SHP77 treated with DMSO at 0.1 percent for 48 hours (cell line): ENCODE measurements at places on chromosomes 7 and 10.

- DNase-seq = no peak
These were observed 56.0 kb downstream of the UBE2H start for GRCh38 chr7:129896568-129897382.

- DNase-seq = no peak
These were observed 296.0 kb upstream of the SP4 start for GRCh38 chr7:21131897-21132296.

DNA sequence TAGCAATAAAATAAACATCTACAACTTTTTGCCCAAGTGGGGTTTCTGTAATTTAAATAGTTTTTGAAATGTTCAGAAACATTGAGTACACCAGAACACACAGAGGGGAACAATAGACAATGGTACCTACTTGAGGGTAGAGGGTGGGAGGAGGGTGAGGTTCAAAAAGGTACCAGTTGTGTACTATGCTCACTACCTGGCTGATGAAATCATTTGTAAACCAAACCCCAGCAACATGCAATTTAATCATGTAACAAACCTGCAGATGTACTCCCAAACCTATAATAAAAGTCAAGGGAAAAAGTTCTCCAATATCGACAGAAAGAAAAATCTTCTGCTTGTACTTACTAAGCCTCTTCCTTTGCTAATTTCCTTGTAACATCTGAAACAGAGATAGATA lies 4.2 kb upstream of the TES start:
- DNase-seq = no peak

DNA sequence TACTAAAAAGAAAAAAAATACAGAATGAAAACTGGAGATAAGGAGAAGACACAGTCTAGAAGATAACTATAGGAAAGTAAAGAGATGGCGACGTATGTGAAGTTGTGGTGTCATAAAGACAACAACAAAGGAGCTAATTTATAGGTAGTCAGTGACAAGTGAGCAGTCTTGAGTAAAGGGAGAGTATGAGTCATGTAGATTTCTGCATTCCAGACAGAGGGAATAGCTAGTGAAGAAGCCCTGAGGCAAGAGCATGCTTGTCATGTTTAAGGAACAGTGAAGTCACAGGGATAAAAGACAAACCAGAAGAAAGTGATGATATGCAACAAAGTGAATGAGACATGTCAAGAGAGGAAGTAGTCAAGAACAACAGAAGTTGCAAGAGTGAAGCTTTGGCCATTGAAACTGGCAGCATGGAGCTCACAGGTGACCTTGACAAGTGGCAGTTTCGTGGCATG lies 2.3 kb upstream of the MIOS start:
- no peak for DNase-seq

DNA sequence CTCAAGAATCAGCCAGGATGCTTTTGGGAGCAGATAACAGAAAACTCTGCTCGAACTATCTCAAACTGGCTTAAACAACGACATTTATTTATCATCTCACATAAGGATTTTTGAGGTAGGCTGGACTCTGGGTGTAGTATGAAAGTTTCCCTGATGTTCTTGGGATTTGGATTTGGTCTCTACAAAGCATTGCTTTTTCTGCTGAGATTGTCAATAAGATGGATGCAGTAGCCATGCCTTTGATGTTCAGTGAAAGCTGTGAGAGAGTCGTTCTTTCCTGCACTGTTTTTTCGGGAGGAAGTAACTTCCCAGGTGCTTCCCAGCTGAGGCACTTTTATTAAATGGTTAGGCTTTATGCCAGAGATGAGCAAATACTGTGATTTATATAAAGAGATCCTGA lies 181.1 kb downstream of the PRKG1 start:
- no peak for DNase-seq

DNA sequence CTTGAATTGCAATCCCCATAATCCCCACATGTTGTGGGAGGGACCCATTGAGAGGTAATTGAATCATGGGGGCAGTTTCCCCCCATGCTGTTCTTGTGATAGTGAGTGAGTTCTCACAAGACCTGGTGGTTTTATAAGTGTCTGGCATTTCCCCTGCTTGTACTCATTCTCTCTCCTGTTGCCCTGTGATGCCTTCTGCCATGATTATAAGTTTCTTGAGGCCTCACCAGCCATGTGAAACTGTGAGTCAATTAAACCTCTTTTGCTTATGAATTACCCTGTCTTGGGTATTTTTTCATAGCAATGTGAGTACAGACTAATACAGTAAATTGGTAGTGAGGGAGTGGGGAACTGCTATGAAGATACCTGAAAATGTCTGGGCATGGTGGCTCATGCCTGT lies 65.0 kb downstream of the ANKRD7 start:
- no peak for DNase-seq

GRCh38 chr10:72123616-72124015 lies 35.3 kb upstream of the SPOCK2 start:
- DNase-seq = no peak

GRCh38 chr7:128006550-128007302 lies 24.5 kb downstream of the LRRC4 start:
- no peak for DNase-seq

DNA sequence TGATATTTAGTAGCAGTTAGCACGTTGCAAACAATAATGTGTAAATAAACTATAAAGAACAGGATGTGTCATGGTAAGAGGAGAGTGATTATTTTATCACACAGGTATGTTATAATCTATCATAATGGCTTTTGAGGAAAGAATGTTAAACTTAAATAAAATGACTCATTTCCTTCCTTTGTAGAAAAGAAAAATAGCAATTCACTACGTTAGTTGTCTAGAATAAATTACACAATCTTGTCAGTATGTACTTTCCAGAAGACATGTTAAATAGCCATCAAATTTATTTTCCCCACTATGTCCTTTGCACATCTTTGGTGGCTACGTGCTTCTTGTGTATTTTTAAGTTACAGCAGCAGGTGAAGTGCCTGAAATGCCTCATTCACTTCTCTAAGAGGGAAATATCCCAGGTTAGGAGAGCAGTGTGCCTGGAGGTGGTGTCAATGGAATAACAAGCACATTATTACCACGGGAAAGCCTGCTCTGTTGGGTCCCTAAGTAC lies 133.8 kb downstream of the SEMA3A start:
- DNase-seq = no peak

DNA sequence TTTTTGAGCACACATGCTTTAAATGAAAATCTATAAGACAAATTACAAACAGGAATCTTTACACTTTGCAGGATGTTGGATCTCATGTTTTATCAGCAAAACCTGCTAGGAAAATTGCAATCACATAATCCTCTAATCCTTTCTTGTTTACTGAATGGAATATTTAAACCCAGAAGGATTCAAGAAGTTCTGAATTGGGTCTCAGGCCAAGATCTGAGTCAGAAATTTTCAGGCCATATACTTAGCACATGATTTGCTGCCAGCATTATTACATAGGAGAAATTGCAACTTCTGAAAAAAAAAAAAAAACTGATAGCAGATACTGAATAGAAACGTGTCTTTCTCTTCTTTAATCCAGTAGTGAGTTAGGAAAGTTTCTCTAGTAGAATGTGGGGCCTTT lies 1005.3 kb upstream of the POT1 start:
- no peak for DNase-seq

- DNase-seq = no peak
These were observed 182.0 kb upstream of the PPP1R3A start for GRCh38 chr7:114100810-114101209.

- DNase-seq = no peak
These were observed 42.2 kb upstream of the GRB10 start for GRCh38 chr7:50824882-50825281.

GRCh38 chr7:63900394-63901203 lies 98.0 kb upstream of the ZNF722 start:
- DNase-seq = peak; percentile 96

GRCh38 chr7:132940084-132940483 lies 141.8 kb downstream of the CHCHD3 start:
- no peak for DNase-seq

- peak; percentile 8 for DNase-seq
These were observed 22.7 kb downstream of the DYNC1I1 start for GRCh38 chr7:95794917-95795515.

DNA sequence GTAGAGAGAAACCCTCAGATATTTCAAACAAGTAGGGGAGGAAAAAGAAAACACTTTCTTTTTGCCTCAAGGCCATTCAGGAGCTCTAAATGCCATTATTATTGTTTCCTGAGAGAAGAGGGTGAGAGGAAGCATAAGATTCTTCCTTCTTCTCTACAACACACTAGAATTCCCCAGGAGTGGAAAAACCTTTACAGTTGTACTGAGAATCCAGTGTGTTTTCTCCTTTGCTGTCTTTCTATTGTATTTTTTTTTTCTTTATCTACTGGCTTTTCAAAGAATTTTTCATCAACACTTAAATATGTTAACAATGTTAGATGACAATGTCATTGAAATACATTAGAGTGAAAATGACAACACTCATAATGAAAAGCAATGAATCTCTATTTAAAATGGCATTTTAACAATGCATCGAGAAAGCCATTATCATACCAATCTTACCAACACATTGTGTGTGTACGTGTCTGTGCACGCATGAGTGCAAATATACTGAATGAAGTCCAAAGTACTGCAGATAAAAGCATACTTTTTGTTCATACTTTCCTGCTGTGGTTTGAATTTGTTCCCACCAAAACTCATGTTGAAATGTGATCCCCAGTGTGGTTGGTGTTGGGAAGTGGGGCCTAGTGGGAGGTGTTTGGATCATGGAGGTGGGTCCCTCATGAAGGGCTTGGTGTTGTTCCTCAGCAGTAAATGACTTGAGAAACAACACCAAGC lies 24.2 kb upstream of the MACC1 start:
- DNase-seq = no peak

DNA sequence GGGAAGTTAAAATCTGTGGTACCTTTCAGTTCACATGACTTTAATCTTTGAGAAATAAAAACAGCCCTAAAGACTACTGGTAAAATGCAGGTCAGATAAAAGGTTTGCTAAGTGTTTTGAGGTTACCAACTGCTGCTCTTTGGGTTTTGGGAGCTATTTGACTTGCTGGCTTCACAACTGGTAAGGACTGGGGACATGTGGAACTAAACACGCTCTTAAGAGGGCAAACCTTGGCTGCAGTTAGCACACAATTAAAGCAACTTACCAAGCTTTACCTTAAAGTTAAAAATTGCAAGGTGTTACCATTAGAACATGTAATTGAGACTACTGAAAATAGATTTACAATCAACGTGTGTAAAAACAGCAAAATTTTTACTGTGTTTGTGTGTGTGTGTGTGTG lies 220.2 kb downstream of the PHF14 start:
- DNase-seq = peak; percentile 59

- DNase-seq = no peak
These were observed 6.2 kb downstream of the SEC61A2 start for GRCh38 chr10:12135631-12136030.

DNA sequence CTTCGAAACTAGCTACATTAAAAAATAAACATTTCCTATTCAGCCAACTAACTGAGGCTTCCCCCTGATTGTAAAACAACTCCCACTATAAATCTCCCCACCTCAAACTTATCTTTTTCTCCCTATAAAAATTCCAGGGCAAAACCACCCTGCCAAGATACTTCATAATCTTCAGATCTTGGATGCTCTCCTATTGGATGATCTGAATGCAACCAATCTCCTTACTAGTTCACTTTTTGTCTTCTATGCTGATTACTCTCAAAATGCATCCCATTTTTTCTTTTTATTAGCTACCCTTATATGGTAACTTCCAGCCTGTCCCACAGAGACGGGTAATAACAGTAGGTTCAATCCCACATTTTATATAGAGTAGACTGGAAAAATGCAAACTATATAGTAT lies 15.0 kb upstream of the PRSS58 start:
- DNase-seq = no peak

DNA sequence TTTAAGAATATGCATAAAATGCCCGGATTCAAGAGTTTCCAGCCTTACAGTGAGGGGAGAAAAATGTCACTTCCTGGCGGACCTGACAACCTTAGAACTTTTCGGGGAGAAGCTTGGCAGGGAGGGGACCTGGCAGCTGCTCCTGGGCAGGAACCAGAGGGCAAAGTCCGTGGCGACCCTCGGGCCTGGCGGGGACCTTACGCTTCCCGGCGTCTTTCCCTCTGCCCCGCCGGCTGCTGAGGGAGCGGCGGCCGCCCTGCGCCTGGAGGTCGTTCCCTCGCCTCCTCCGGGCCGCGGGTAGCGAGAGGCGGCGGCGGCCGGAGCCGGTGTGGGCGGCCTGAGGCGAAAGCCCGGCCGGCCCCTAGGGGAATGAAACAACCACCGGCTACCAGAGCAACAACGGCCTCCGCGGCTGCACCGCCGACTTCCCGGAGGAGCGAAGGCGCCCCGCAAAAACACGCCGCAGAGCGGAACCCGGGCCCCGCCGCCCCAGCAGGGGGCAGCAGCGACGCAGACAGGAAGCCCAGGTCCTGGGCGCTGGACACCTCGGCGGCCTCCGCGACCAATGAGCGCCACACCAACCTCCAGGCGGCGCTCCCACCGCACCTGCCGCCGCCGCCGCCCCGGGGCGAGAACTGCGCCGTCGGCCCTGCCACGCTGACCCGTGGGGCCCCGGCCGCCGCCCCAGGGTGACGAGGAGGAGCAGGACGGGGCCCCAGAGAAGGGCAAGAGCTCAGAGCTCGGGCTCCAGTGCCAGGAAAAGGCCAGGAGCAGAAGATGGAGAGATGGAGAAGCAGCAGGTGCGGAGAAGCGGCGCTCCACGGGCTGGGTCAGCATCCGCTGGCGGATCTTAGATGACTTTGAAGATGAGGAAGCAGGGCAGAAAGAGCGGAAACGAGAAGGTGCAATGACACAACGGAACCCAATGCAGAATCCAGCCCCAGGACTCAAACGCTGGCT lies 10.5 kb upstream of the ACSM6 start:
- peak; percentile 61 for DNase-seq

- DNase-seq = no peak
These were observed 6.4 kb downstream of the HOXA13 start for GRCh38 chr7:27193335-27194001.

DNA sequence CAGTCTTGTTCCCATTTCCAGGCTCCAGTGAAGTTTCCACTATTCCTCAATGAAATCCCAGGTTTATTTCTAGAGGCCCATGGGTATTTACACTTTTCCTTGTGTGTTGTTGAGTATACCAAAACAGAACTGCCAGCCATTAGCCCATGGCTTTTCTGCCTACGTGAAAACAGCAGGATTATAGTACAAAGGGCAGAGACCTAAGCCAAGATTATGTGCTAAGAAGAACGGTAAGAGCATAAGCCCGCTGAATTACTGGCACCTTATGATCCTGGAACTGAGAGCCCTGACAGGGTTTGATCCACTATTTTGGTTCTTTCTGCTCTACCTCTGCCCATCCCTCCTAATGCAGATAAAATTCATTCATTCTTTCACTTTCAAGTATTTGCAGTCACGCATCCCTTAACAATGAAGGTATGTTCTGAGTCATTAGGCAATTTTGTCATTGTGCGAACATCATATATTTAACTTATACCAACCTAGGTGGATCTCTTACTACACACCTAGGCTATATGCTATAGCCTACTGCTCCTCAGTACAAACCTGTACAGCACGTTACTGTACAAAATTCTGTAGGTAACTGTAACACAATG lies 16.0 kb downstream of the SEMA3C start:
- no peak for DNase-seq

DNA sequence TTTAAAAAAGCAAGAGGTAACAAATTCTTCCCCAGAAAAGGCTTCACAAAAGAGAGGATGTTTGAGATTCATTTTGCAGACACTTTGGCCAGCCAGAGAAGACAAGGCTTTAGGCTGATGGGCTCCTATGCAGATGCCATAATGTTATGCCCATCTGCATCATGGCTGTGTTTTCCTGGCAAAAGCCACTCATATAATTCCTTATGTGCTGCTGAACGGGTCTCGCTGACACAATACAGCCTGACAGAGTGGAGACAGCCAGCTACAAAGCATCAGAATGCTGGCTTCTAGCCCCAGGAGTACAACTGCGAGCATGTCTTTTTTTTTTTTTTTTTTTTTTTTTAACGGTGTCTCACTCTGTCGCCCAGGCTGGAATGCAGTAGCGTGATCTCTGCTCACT lies 1157.4 kb upstream of the AUTS2 start:
- DNase-seq = no peak
